Regular cardiac myocyte (primary cell): ENCODE measurements at places on chromosomes 1 and 21. TPM values are rescaled to one million over a fixed set of nuclear protein-coding genes. Genes with fewer than 3 reads are reported as not detected.

Gene WLS
- total RNA-seq: 85.1 and 116 TPM in 2 replicates

Gene LYSMD1
- 3.9 and 6.7 TPM in 2 replicates for total RNA-seq

Gene POGK
- 20.0 and 24.0 TPM in 2 replicates for total RNA-seq

Gene CYP4A11
- total RNA-seq: not detected in 2 replicates

Gene RYR2
- under 0.01 TPM in 1 of 2 replicates, not detected in the other for total RNA-seq

Gene GSTM5
- total RNA-seq: 0.19 and 3.9 TPM in 2 replicates

Gene TCEA3
- 2.9 and 10.7 TPM in 2 replicates for total RNA-seq

Gene MIXL1
- total RNA-seq: not detected in 2 replicates

Gene NTRK1
- 0.77 and 1.1 TPM in 2 replicates for total RNA-seq

Gene SLC37A1
- total RNA-seq: 2.5 and 2.8 TPM in 2 replicates

Gene SLC45A1
- 1.2 and 1.4 TPM in 2 replicates for total RNA-seq

Gene TMEM81
- 1.7 and 2.7 TPM in 2 replicates for total RNA-seq

Gene MANEAL
- 0.38 and 0.56 TPM in 2 replicates for total RNA-seq

Gene IRF6
- total RNA-seq: 0.19 and 0.85 TPM in 2 replicates
